Activated CD4-positive, alpha-beta T cell treated with anti-CD3 and anti-CD28 coated beads, Interleukin-10, Interleukin-2, amounts not matched to agents 100 ng/mL and 50 ng/mL, durations not matched to agents 16 hours and 8 hours (primary cell): ENCODE measurements at places on chromosomes 2 and 18.

GRCh38 chr2:226466589-226466988 is 333.0 kb downstream of the IRS1 start:
- DNase-seq: no peak

DNA sequence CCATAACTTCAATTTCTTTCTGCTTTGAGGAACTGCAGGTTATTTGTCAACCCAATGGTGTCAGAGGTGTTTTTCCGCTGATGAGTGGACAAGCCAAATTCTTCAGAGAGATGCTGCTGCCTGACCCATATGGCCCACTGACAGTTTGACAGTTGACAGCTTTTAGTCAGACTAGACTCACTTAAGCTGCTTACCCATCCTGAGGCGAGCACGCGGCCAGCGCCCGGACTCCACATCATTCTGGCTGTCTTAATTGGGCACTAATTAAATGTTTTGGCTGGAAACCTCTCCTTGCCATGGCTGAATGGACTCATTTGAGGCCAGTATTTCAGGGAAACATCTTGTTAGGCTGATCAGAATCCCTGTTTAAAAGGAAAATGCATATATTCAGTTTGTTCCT is 316.1 kb upstream of the FANCL start:
- no peak for DNase-seq

GRCh38 chr2:105487142-105488069 is 88.6 kb upstream of the FHL2 start:
- DNase-seq: no peak

GRCh38 chr2:38556006-38556801 is 46.5 kb downstream of the HNRNPLL start:
- DNase-seq: no peak
